K562 (cell line): ENCODE measurements at places on chromosomes 3 and 15. TPM values are rescaled to one million over a fixed set of nuclear protein-coding genes. Genes with fewer than 3 reads are reported as not detected.

The GATM gene
- total RNA-seq, result 0.58 and 0.89 TPM in 2 replicates

The PPP4R2 gene
- 43.1 and 49.6 TPM in 2 replicates for total RNA-seq

The TNFSF10 gene
- 0.13 and 0.36 TPM in 2 replicates for total RNA-seq

The PLSCR5 gene
- not detected in 2 replicates for total RNA-seq

The ZNF502 gene
- total RNA-seq, result 0.65 and 0.73 TPM in 2 replicates

The GCNT3 gene
- 0.11 TPM in 1 of 2 replicates, not detected in the other for total RNA-seq

The SUSD5 gene
- total RNA-seq, result not detected in 2 replicates
